ENCODE measurements at places on chromosomes 16 and 17.

DNA sequence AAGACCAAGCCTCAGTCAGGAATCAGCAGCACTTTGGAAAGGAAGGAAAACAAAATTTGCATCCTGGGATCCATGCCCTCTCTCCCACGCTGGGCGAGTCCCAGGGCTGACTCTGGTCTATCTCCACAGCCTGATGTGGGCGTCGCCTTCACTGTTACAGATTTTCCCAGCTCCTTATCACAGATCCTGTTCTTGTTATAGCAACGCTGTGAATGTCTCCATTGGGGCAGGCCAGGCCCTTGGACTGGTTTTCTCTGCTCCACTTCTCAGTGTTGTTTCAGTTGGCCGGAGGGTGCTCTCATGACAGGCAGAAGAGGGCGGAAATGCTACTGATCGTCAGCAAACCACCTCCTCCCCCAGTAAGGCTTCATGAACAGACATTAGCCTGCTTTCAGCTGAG is 127.9 kb upstream of the CDH11 start:
- DNase-seq = no peak

GRCh38 chr17:77237232-77238008 is 96.7 kb downstream of the SEC14L1 start:
- no peak for DNase-seq

GRCh38 chr17:50660042-50660886 is 25.6 kb downstream of the ABCC3 start:
- peak; percentile 48 for DNase-seq

- no peak for DNase-seq
Observed at GRCh38 chr16:3689731-3690130, 27.6 kb downstream of the TRAP1 start.

DNA sequence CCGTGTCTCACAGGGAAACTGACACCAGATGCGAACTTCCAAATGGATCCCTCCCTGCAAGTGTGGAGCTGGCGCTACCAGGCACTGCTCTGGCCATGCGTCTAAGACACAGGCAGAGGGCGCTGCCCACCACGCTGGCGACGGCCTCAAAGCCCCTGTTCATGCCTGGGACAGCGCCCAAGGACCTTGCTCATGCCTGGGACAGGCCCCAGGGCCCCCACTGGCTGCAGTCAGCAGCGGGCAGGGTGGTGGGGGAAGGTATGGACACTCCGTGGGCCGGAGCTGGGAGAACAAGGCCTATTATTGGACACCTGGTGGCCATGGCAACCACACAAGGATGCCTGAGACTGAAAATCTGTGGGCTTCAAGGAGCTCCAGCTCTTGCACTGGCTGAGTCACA is 8.8 kb downstream of the ZG16B start:
- peak; percentile 75 for DNase-seq

DNA sequence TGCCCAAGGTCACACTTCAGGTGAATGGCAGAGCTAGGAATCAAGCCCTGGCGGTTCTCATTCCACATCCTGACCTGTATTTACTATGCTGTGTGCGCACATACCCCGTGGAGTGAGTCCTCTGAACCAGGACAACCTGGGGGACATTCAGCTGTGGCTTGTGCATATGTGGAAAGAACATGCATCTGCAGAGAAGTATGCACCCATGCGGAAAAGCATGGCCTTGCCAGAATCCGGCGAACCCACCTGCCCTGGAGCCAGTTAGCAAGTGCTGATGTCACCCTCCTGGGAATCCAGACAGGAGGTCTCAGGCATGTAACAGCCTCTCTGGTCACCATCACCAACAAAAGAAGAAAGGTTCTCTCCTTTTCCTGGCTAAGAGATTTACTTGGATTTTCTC is 1.9 kb downstream of the RASL10B start:
- DNase-seq = no peak

GRCh38 chr17:8223356-8224126 is 13.2 kb upstream of the AURKB start:
- DNase-seq = peak; percentile 52

DNA sequence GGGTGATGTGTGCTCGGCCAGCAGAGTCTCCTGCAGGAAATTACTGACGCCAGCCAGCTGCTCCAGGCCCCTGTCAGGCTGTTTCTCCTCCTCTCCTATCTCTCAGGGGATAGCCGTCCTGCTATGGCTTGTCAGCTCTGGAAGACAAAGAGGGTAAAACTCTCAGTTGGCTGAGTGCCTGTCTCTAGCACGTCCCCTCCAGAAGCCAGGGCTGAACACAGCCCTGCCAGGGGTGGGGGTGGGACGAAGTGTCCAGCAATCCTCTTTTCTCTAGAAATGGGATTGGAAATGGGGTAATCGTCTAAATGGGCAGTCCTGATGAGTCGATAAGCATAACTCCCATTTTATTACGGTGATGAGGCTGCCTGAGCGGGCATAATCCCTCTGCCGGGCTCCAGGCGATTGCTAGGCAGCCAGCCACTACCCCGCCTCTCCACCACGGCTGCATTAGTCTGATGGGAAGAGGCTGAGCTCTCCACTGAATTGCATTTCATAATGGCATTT is 89.1 kb upstream of the GNAO1 start:
- DNase-seq = no peak

DNA sequence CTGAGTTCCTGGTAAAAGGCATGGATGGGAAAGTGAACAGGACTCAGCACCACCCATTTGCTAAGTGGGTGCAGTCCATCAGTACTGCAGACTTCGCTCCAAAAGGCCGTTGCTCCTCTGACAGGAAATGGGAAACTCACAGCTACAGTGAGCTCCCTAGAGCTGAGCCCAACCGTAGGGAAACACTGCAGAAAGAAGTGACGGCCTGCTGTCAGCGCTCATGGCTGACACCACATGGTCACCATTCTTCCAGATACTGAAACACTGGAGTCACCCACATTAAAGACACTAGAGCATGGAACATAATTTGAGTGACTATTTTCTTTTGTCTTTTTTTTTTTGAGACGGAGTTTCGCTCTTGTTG is 31.9 kb downstream of the UBE2O start:
- no peak for DNase-seq

DNA sequence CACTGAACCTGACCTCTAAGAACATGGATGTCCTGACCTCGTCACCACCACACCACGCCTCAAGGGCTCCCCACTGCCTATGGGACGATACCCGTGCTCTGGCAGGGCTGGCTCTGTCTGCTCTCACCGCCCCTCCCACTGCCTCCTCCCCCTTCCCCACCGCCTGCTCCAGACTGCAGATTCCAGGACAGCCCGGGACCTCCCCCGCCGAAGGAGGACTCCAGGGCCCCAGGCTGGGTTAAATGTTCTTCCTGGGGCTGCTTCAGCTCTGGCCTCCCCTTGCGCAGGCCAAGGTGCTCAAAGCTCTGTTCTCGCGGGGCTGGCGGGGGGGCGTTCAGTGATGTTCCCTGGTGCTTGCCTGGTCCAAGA is 3.1 kb downstream of the NPW start:
- DNase-seq = no peak

DNA sequence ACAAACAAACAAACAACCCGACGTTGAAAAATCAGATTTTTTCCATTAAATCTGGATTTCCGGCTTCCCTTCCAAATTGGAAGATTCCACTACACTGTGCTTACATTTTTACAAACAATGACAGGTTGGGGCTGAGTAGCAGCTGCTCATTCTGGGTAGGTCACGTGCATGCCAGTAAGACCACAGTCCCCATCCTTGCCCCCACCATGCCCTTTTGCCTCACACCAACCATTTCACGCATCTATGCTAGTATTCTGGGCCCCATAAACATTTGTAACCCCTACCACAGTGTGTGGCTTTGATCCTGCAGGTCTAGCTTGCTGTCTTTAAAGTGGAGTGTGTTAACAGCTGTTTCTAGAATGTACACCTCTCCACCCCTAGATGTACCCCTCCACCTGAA is 366.1 kb downstream of the XYLT1 start:
- DNase-seq = no peak

- DNase-seq = no peak
Observed at GRCh38 chr17:78202666-78203065, 11.4 kb upstream of the BIRC5 start.

- peak; percentile 70 for DNase-seq
Observed at GRCh38 chr17:78708510-78708973, 73.5 kb downstream of the CYTH1 start.

DNA sequence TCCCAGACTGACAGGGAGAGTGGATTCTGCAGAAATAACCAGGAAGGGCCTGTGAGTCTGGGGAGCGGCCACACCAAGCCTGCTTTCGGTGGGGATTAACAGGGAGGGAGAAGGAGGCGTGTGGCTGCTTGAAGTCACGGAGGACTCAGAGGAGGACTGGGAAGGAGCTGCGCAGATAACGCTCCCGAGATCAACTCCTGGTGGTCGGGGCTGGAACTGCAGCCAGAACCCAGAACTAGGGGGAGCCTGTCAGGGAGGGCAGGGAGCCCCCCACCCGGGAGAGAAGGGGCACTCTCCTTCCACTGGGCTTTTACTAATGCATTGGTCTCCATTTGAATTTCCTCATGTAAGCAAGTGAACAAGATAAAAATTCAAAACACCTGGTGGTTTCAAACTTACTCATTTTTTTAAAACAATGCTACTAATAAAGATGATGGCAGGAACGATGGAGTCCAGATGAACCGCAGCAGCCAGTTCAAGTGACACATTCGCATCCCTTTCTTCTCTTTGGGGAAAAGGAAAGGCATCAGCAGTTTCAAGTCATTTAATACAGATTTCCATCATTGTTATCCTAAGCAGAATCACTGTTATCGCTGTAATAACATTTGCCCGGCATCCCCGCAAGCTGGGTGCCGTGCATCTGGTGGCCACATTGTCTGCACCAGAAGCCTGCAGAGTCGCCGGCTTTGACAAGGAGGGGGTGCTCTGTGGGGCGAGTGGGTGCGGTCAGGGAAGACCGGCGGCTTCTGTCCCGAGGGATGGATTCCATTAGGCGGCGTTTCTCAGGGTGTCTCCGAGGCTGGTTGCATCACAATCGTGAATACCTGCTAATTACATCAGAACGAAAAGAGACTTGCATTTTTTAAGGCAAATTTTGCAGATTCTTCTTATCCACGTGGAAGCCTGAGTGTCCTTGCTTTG is 183.0 kb downstream of the FOXL1 start:
- peak; percentile 52 for DNase-seq

DNA sequence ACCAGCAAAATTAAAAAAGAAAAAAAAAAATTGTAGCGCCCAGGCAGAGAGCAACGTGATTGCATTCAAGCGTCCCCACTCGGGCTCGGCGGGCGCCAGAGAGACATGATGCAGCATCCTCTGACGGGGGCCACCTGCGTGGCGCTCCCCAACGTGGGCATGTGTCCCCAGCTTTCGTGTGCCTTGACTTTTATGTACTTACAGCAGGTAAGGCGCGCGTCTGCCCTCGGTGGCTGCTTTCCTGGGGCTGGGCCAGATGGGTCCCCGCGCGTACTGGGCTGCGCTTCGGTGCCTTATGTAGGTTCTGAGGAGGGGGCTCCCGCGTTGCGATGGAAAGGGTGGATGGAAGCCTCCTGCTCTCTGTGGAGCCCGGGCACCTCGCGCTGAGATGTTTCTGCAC is 28.4 kb upstream of the RBFOX1 start:
- no peak for DNase-seq

- peak; percentile 28 for DNase-seq
Observed at GRCh38 chr17:68326681-68327080, 35.4 kb downstream of the ARSG start.
